ENCODE measurements at places on chromosomes 6 and 20. TPM values are rescaled to one million over a fixed set of nuclear protein-coding genes. Genes with fewer than 3 reads are reported as not detected.

DNA sequence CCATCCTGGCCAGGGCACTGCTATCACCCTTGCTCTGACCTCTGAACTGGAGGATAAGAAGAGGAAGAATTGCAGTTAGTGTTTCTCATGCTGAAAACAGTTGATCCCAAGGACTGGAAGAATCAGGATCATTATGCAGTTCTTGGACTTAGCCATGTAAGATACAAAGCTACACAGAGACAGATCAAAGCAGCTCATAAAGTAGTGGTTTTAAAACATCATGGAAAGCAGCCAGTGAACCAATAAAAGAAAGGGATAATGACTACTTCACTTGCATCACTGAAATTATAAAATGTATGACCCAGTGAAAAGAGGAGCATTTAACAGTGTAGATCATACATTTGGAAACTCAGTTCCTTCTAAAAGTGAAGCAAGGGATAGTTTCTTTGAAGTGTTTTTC, 47.7 kb downstream of the DNAH8 start:
- no peak for DNase-seq

- DNase-seq, result no peak
Measured at GRCh38 chr6:111894272-111894671, 21.0 kb upstream of the FYN start.

DNA sequence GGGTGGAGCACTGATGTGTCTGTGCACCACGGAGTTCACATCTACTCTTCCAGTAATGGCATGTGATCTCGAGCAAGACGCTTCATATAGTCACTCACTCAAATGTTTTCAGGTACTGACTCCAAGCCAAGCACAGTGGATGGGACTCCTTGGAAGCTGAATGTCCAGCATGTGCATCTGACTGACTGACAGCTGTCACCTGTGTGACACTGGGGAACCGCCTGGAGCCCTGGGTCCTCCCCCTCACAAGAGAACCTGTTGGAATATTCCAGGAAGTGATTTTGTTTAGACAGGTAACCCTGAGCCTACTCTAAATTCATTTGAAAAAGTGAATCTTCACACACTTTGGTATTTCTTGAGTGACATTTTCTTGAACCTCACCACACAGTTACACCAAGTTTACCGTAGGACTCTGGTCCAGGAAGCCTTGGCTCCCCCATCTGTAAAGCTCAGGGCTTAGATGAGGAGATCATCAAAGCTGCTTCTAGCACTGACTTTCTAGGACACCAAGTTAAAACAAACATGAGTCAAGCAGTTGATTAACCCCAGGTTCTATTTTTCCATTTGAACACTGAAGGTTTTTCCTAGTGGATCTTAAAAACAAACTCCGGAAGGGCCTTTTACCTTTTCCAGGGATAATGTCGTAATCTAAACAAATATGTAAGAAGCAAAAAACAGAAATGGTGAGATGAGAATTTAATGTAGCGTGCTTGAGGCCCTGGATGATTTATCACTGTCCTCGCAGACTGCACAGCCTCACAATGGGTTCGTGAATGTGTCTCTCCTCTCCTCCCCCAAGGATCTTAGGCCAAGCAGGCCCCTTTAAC, 50.1 kb downstream of the EDN3 start:
- no peak for DNase-seq

GRCh38 chr6:114762145-114762544, 419.3 kb upstream of the HS3ST5 start:
- no peak for DNase-seq

GRCh38 chr6:121885399-121886152, 450.1 kb downstream of the GJA1 start:
- DNase-seq, result no peak

DNA sequence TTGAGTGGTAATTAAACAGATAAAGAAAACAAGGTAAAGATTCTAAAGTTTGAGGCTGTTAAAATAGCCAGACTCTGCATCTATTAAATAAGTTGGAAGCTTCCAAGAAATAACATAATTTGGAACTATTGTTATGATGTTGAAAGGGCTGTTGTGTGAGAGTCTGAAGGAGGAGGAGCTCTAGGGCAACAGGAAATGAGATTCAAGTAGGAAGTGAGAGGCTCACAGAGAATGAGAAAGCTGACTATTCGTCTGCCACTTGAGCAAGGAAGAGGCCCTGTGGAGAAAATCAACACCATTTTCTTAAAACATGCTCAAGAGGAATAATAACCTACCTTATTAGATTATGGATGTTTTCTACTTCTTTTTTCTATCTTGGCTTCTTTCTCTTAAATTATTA, 185.2 kb downstream of the SLC24A3 start:
- no peak for DNase-seq

DNA sequence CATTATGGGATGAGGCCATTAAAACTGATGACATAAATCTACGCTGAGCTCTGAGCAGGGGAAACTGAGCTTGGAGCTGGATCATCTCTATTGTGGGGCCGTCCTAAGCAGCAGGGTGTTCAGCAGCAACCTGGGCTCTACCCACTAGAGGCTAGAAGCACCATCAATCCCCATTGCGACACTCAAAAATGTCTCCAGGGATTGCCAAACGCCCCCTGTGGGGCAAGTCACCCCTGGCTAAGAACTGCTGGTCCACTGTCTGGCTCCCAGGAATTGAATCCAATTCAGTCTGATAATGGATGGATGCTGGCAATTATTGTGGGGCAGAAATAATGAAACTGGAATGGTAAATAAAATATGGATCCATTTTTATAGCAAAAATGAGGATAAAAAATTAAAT, 38.2 kb downstream of the PMEPA1 start:
- DNase-seq, result peak; percentile 20

DNA sequence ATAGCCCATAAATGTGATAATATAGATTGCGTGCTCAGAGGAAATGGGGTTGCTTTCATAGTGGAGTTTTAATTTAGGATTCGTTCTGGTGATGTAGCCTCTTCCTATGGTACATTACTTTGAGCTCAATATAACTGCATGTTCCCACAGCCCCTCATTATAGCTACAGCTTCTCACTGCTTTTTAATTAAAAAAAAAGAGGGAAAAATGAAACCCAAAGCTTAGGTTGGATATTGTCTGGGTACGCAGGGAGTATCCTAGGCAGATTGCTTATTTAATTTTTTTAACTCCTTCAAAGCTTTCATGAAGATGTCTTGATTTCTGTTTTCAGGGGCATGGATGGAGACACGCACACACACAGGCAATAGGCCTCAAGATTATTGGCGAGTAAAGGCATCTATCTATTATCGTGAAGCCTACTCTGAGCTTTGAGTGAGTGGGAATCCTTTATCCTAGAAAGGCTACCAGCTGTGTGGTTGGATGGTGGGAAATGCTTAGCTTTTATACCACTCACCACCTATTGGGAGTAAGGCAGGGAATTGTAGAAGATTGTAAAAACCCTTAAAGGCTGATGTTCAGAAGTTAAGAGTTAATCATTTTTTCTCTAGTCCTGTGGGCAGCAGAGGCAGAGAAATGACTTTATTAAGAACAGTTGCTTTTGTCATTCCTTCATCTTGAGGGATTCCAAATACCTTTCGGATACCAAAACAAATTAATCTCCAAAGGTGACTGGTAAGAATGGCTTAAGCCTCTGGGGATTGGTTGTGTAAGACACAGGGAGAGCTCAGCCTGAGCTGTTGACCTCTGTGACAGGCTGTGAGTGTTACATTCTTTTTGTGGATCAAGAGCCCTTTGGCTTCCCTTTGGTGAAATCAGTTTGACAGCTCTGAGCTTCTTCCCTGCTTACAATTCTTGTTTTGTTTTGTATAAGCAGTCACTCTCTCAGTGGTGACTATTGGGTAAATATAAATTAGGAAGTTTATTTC, 33.4 kb downstream of the CTNNBL1 start:
- no peak for DNase-seq

GRCh38 chr20:2585811-2586210, 49.4 kb downstream of the TMC2 start:
- DNase-seq, result no peak

- no peak for DNase-seq
Measured at GRCh38 chr6:109794201-109794923, 103.3 kb downstream of the FIG4 start.

- DNase-seq, result no peak
Measured at GRCh38 chr6:157539900-157540752, 159.1 kb downstream of the ZDHHC14 start.

GRCh38 chr6:117555882-117556498, 46.3 kb downstream of the GOPC start:
- DNase-seq, result peak; percentile 12

DNA sequence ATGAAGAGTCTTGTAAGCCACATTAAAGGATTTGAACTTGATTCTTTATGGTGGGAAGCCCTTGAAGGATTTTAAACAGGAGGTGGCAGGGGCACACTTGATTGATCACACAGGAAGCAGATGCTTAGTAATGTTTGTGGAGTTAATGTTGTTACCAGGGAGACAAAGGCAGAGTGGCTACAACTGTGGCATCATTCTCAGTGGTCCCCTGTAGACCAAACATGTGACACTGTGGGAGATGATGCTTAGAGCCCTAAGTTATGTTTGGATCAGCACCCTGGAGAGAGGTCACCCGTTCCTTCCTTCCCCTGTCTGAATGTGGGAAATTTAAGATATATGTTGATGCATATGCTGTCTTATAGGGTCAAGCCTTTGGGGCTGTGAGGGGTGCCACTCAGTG, 53.2 kb downstream of the EIF2S2 start:
- no peak for DNase-seq

DNA sequence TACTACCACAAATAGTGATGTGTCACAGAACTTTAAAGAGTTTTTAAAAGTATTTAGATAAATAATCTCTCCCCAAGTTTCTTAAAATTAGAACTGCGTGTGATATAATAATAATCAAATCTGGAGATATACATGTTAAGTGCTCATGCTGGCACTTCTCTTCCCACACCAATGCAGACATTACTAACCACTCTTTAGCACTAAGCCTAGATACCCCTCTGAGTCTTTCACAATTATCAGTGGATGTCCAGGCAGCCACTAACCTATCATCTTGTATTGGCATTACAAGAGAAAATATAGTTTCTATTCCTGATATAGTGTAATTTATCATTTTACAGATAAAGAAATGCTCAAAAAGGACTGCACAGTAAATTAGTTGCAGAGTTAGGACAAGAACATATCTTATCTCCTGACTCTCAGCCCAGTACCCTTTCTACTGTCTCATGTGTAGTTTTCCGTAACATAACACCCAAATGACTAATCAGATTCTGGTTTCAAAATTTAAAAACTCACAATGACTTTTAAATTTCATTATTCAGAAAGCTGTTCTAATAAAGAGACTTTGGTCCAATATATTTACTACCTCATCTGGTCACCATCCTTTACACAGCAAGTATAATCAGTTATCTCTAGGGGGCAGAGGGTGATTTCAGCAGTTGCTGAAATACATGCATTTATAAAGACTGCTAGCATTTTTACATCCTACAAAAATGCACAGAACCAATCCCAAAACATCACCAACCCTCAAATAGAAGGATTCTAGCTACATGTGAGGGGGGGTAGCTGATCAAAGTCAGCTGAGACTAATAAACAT, 215.5 kb upstream of the MCHR2 start:
- DNase-seq, result no peak

- no peak for DNase-seq
Measured at GRCh38 chr20:58650181-58650775, 805 bp upstream of the STX16 start.

DNA sequence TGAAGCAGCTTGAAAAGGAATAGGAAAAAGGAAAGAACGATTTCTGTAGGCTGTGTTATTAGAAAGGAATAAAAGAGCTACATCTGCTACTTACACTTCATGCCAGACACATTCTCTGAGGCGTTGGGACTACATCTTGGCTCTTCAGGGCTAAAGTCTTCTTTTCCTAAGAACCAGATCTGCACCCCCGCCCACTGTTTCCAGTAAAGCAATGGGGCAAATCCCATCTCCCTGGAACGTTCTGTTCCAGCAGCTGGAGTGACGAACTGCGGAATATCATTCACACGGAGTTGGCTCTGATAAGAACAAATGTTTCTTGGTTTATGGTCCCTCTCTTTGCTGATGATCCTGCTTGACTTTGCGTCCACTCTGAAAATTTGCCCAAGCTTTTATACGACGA, 26.9 kb downstream of the FAM50B start:
- no peak for DNase-seq

DNA sequence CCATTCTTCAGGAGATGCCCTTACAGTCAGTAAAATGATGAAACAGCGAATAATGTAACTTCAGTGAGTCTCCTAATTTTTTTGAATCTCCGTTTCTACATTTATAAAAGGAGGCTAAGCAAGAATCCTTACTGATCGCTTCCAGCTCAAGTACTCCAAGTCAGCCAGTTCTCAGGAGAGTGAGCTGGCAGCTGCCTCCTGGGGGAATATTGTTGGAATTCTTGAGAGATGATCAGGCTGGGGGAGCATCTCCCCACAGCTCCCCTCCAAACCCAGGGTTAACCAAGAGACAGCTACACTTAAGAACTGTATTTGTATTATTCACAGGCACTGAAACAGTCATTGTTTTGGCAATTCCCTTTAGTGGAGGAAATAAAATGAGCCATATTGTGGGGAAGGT, 89.1 kb upstream of the PCSK2 start:
- DNase-seq, result no peak

- no peak for DNase-seq
Measured at GRCh38 chr6:20178327-20178726, 33.9 kb downstream of the MBOAT1 start.

GRCh38 chr6:145865175-145865574, 50.6 kb upstream of the FBXO30 start:
- no peak for DNase-seq

C4A gene
- polyA plus RNA-seq, result not detected

IL22RA2 gene
- polyA plus RNA-seq, result not detected

HBS1L gene
- 36.3 TPM for polyA plus RNA-seq

SCRT2 gene
- polyA plus RNA-seq, result not detected

TFAP2D gene
- polyA plus RNA-seq, result not detected

IRF4 gene
- 3.0 TPM for polyA plus RNA-seq

Data from CD14-positive monocyte (primary cell).